Esophagus squamous epithelium (tissue), 5 donors: ENCODE measurements at places on chromosomes 3 and 15.
A peak's percentile ranks its signal among the peaks of the same experiment; 100 is the strongest.

DNA sequence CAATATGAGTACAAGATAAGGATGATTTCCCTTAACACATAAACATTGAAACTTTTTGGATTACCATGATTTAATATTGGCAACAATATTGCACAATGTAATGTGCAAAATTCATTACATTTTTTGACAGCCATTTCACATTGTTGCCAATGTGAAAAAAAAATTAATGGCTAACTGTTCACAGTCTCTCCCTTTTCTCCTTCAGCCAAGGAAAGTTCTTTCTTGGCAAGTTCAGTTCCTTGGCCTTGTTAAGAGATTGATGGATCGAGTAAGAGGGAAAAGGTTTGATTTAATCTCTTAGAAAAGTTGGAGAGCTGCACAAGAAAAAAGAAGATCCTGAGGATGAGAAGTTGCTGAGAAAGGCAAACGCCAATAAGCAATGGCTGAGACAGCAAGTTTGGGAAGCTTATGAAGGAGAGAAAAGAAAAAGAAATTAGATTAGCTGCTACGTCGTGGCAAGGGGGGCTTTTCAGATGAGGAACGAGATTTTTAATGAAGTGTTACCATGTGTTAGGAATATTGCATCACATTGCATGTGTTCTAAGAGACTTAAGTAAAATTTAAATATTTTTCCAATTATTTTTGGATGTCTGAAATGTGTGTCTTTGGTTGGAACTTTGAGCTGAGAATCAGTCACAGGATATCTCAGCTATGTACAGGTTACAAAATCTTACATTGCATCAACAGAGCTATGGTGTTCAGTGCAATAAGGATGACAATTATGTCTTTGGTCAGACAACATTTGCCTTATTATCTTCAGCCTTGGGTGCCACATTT lies 61.4 kb upstream of the ZNF280D start:
- H3K27ac ChIP-seq: peak overlapping the region; percentile 45
- DNase-seq: no peak
- H3K27me3 ChIP-seq: no peaks in the 10 kb centered on the region

GRCh38 chr3:50648313-50648712 lies 26.4 kb upstream of the DOCK3 start:
- peaks cover 66% of the 10 kb centered on the region for H3K36me3 ChIP-seq
- H3K4me3 ChIP-seq: no peak overlapping the region
- no peaks in the 10 kb centered on the region for H3K27me3 ChIP-seq
- no peak for DNase-seq
- no peak overlapping the region for H3K27ac ChIP-seq

- no peaks in the 10 kb centered on the region for H3K36me3 ChIP-seq
- no peak for DNase-seq
- no peaks in the 10 kb centered on the region for H3K27me3 ChIP-seq
- peaks cover 10% of the 10 kb centered on the region for H3K4me1 ChIP-seq
- H3K4me3 ChIP-seq: peak overlapping the region; percentile 96
Observed at GRCh38 chr15:56244811-56245576, 1.3 kb upstream of the RFX7 start.

DNA sequence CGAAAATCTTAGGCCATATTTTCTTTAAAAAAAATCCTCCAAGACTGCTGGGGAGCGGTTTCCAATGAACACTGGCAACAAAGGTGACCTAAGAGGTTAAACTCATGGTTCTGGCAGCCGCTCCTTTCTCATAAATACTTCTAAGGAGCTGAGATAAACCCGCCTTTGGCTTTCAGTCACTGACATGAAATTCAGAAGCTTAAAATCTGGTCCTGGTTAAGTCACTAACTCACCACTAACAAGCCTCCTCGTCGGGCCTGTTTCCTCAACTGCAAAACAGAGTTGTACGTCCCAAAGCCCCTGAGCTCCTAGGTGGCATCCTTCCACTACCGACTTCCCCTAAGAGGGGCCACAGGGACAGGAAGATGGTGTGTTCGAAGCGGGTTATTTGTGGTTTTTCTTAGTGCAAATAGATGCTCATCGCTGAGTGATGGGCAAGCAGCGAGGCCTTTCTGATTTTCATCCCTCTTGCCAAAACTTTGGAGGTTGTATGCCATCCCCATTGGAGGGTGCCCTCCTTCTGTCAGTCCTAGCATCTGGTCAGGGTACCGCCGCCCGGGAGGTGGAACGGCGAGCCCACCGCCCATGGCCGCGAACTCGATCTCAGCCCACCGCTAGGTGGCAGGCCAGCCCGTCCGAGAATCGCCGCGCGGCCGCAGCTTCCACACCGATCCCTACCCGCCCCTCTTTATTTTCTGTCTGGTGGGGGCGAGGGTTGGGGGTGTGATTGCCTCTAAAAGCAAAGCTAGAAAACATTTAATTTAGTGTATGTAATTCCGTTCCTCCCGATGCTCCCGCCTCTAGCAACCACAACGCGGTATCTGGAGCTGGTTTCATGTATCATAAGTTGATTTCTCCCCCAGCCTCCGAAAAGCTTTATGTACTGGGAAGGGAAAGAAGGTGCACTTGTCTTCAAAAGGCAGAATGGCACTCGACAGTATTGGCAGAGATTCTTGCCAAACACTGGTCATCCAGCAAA lies 4.6 kb downstream of the BCL6 start:
- no peak for DNase-seq
- H3K4me1 ChIP-seq: peaks cover 23% of the 10 kb centered on the region
- no peaks in the 10 kb centered on the region for H3K27me3 ChIP-seq
- H3K27ac ChIP-seq: peak overlapping the region; percentile 99

DNA sequence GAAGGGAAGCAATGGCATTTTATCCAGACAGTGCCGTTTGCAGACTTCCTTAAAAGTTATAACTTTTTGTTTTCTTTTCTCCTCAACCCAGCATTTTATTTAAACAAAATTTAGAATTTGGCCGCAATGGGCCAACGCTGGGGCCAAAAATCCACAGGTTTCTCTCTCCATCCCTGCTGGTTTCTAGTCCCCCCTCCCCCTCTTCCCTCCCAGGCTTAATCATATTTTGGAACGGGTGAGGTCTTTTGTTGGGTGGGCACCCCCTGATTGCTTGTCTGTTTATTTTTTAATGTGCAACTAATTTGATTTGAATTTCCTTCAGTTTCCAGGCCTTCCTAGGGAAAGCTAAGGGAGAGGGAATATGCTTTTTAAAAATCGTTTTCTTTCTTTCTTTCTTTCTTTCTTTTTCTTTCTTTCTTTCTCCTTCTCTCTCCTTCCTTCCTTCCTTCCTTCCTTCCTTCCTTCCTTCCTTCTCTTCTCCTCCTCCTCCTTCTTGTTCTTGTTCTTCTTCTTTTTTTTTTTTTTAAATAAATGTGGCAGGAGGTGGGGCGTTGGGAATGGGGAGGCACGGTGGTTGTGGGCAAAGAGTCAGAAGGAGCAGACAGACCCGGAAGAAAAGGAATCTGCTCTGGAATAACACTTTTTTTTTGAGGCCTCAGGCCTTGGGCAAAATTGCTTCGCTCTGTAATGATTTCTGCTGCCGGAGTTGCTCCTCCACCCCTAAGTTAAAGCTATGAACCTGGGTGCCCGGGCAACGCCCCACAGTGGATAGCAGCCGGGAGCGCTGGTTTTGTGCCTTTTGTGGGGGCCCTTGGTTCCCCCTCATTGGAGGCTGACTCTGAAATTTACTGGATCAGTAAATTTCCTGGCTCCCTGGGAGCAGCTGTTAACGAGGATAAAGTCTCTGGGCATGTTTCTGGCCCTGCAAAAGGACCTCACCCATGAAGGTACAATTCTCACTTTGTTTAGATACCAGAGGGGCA lies 1.9 kb downstream of the FNDC3B start:
- peaks cover 68% of the 10 kb centered on the region for H3K4me1 ChIP-seq
- peak overlapping the region; percentile 99 for H3K4me3 ChIP-seq
- peak overlapping the region; percentile 98 for H3K27ac ChIP-seq
- DNase-seq: no peak
- no peaks in the 10 kb centered on the region for H3K27me3 ChIP-seq

DNA sequence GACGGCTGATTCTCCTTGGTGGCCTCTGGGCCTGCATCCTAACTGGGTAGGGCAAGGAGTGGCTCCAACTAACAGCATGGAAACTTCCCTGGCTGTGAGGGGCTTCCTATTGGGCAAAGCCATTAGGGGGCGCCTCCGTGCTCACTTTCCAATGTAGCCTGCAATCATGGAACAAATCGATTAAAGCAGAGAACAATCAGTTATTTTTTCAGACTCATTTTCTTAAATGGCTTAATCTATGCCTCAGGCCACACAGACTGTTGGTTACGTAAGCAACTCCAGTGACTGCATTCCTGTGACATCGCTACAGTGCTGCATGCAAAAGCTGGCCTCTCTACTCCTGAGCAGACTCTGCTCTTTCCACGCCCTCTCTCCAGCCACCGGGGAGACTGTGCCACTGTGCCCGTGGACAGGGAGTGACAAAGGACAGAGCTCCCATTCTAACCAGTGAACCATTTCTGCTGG lies 278.9 kb downstream of the KLF13 start:
- no peaks in the 10 kb centered on the region for H3K36me3 ChIP-seq
- no peaks in the 10 kb centered on the region for H3K27me3 ChIP-seq
- H3K4me3 ChIP-seq: no peak overlapping the region

- H3K4me1 ChIP-seq: no peaks in the 10 kb centered on the region
- no peak overlapping the region for H3K4me3 ChIP-seq
- H3K36me3 ChIP-seq: peaks cover under 1% of the 10 kb centered on the region
- no peaks in the 10 kb centered on the region for H3K27me3 ChIP-seq
- no peak overlapping the region for H3K27ac ChIP-seq
Observed at GRCh38 chr3:158261371-158261991, 151.6 kb downstream of the RSRC1 start.

DNA sequence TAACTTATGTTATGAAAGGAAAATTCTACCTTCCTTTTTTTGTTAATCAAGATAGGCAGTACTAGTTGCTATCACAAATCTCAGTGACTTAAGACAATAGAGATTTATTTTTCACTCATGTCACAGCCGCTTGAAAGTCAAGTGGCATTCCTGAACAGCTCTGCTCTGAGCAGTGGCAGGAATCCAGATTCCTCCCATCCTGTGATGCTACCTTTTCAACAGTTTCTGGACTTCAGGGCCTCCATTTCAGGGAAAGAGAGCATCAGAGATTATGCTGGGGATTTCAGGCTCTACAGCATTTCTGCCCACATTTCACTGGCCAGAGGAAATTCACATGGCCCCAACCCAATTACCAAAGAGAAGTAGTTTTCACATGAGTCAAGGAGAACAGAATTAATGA lies 83.4 kb downstream of the IL1RAP start:
- no peak for DNase-seq
- H3K27ac ChIP-seq: peak overlapping the region; percentile 21
- peaks cover 28% of the 10 kb centered on the region for H3K4me1 ChIP-seq
- no peaks in the 10 kb centered on the region for H3K27me3 ChIP-seq
- no peak overlapping the region for H3K4me3 ChIP-seq
- no peaks in the 10 kb centered on the region for H3K36me3 ChIP-seq

DNA sequence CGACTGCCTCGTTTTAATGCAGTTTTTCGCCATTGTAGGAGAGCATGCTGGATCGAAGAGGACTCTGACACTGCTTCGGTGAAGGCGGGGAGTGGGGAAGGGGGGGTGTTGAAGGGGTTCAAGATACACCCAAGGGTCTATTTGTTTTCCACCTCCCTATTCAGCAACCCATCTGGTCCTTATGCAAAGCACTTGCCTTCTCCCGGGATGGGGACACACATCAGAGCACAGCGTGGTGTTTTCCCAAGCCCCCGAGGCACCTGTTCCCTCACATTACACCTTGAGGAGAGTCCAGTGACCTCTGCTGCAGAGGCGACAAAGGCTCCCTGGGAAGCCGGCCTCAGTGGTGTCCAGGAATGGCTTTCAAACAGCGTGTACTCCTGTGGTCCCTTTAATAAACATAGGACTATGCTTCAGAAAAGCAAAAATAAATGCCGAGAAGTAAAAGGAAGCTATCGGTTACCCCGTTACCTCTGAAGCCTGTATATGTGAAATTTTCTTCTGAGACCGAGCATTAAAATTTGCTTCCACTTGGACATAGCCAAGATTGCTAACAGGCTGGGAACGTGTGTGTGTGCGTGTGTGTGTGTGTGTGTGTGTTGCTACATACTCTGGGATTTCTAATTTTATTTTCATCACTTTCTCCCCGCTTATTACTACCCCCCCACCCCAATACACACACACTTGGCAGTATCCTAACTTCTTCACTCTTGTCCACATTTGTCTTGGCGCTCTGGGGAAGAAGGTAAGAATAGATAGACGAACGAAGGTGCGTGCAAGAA lies 53.2 kb downstream of the CCDC54 start:
- H3K27me3 ChIP-seq: no peaks in the 10 kb centered on the region
- H3K4me3 ChIP-seq: peak overlapping the region; percentile 71
- DNase-seq: no peak
- peak overlapping the region; percentile 92 for H3K27ac ChIP-seq

- no peaks in the 10 kb centered on the region for H3K27me3 ChIP-seq
- H3K36me3 ChIP-seq: no peaks in the 10 kb centered on the region
- DNase-seq: no peak
Observed at GRCh38 chr3:95750097-95750496, 1064.3 kb upstream of the EPHA6 start.

GRCh38 chr15:74812533-74812932 lies at the start of gene LMAN1L:
Gene LMAN1L (plus strand): TSS chr15:74812835. CDS start chr15:74812855, 20 bp downstream.
- H3K36me3 ChIP-seq: no peaks in the 10 kb centered on the region
- no peak within 1 kb of the TSS for H3K4me3 ChIP-seq
- H3K27ac ChIP-seq: no peak within 1 kb of the TSS
- peaks cover 22% of the 10 kb centered on the region for H3K4me1 ChIP-seq

GRCh38 chr3:161454615-161455014 lies 42.0 kb upstream of the OTOL1 start:
- no peak overlapping the region for H3K27ac ChIP-seq
- H3K4me1 ChIP-seq: no peaks in the 10 kb centered on the region
- no peak overlapping the region for H3K4me3 ChIP-seq
- no peaks in the 10 kb centered on the region for H3K27me3 ChIP-seq
- H3K36me3 ChIP-seq: no peaks in the 10 kb centered on the region
- no peak for DNase-seq

GRCh38 chr3:148750296-148750695 lies 52.6 kb downstream of the AGTR1 start:
- H3K36me3 ChIP-seq: no peaks in the 10 kb centered on the region
- no peaks in the 10 kb centered on the region for H3K4me1 ChIP-seq
- H3K27me3 ChIP-seq: no peaks in the 10 kb centered on the region
- H3K4me3 ChIP-seq: no peak overlapping the region
- DNase-seq: no peak
- H3K27ac ChIP-seq: no peak overlapping the region

DNA sequence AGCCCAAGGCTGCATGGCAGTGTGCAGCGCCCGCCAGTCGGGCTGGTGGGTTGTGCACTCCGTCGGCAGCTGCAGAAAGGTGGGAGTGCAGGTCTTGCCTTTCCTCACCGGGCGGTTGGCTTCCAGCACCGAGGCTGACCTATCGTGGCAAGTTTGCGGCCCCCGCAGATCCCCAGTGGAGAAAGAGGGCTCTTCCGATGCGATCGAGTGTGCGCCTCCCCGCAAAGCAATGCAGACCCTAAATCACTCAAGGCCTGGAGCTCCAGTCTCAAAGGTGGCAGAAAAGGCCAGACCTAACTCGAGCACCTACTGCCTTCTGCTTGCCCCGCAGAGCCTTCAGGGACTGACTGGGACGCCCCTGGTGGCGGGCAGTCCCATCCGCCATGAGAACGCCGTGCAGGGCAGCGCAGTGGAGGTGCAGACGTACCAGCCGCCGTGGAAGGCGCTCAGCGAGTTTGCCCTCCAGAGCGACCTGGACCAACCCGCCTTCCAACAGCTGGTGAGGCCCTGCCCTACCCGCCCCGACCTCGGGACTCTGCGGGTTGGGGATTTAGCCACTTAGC lies 4.3 kb downstream of the ISL2 start:
- peaks cover 33% of the 10 kb centered on the region for H3K27me3 ChIP-seq
- H3K4me1 ChIP-seq: peaks cover 82% of the 10 kb centered on the region
- H3K27ac ChIP-seq: no peak overlapping the region
- H3K36me3 ChIP-seq: no peaks in the 10 kb centered on the region
- peak overlapping the region; percentile 38 for H3K4me3 ChIP-seq
